ENCODE measurements at places on chromosomes 16 and 17. TPM values are rescaled to one million over a fixed set of nuclear protein-coding genes. Genes with fewer than 3 reads are reported as not detected.

Gene FHOD1
- 15.3 TPM for total RNA-seq

Gene SEZ6L2
- 0.43 TPM for total RNA-seq

Gene CDH1
- not detected for total RNA-seq

Gene TEX2
- total RNA-seq = 56.1 TPM

Gene EPOP
- 0.51 TPM for total RNA-seq

Gene APOH
- total RNA-seq = not detected

Gene IKZF3
- 0.32 TPM for total RNA-seq

Gene CA5A
- total RNA-seq = not detected

Gene OR1E1
- total RNA-seq = not detected

Gene KCNH6
- not detected for total RNA-seq

Gene CDK3
- 2.2 TPM for total RNA-seq

Gene B4GALNT2
- not detected for total RNA-seq

Gene VPS35
- 86.9 TPM for total RNA-seq

Gene HEATR3
- total RNA-seq = 10.1 TPM

Gene ZNF500
- total RNA-seq = 6.5 TPM

Gene NOB1
- 15.9 TPM for total RNA-seq

Gene NDUFAB1
- total RNA-seq = 577 TPM
